Bronchial epithelial cell (primary cell): ENCODE measurements at places on chromosomes 2 and 18. TPM values are rescaled to one million over a fixed set of nuclear protein-coding genes. Genes with fewer than 3 reads are reported as not detected.

TTC27 gene
- 15.9 and 25.3 TPM in 2 replicates for total RNA-seq

LRRTM1 gene
- not detected in 2 replicates for total RNA-seq

GRCh38 chr18:46387441-46388131 lies 269.4 kb downstream of the LOXHD1 start:
- DNase-seq, result peak; percentile 95

DNA sequence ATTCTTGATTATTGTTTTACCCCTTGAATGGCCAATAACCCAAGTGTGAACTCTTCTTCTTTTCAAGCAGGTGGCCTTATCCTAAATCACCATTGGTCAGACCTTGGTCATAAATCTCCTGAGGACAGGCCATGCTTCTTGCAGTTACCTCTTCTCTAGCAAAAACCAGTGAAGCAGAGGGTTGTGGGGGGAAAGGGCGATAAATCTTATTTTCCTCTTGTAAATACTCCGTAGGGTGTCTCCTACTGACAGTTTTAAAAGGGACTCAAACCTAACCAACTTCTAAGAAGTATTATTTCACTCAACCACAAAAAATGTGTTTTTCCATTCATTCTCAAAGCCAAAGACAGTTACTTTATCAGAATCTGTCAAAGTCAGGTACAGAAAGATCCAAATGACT lies 168.1 kb upstream of the RMP24 start:
- no peak for DNase-seq

DNA sequence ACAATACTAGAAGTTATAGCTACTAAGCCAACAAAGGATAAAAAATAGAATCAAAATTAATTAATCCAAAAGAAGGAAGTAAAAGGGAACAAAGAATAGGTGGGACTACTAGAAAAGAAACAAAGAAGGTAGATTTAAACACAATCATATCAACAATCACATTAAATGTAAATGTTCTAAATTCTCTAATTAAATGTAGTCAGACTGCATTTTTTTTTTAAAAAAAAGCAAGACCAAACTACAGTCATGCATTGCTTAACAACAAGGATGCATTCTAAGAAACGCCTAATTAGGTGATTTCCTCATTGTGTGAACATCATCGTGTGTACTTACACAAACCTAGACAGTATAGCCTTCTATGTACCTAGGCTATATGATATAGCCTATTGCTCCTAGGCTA lies 59.7 kb upstream of the ADAM23 start:
- DNase-seq, result no peak

GRCh38 chr2:239101071-239101470 lies 253.2 kb downstream of the TWIST2 start:
- DNase-seq, result no peak

GRCh38 chr2:216829533-216829932 lies 30.3 kb downstream of the TNP1 start:
- DNase-seq, result peak; percentile 43
